ENCODE measurements at places on chromosomes 12 and 14. TPM values are rescaled to one million over a fixed set of nuclear protein-coding genes. Genes with fewer than 3 reads are reported as not detected.

DNA sequence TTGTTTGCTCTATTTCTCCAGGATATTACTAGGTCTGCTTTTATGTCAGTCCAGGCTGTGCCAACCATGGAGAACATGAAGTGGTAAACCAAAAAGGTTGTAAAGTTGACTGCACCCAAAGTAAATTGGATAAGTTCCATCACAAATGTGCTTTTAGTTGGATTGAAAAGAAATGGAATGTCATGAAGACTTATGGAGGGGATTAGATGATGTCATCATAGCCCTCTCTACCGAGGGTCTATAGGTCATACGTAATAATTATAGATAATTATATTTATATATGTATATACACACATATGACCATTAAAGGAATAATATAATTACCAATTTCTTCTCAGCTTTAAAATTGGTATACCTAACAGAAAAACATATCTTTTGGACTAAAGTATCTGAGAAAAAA, 714.9 kb downstream of the NOVA1 start:
- no peak for DNase-seq

Gene L3HYPDH
- polyA plus RNA-seq, result 67.4 TPM

GRCh38 chr12:121543786-121544185, 37.0 kb downstream of the KDM2B start:
- no peak for DNase-seq

DNA sequence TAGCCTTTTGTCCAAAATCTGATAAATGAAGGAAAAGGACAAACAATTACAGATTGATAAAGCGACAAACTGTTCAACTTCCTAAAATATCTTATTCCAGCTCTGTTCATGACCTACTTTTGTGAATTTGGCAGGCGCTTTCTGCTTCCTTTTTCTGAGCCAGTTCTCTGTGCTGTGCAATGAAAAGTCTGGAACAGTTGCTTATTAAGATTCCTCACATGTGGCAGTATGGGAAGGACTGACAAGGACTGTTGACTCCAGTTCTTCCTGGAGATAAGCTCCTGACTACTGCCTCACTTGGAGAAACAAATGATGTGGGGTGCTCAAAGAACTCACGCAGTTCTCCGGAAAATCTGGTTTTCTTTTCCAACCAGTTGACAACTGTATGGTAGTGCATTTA, 58.3 kb upstream of the ANP32D start:
- no peak for DNase-seq

- DNase-seq, result peak; percentile 88
These were observed 1.3 kb downstream of the ZC3H10 start for GRCh38 chr12:56119361-56119796.

GRCh38 chr12:124506145-124506831, 61.1 kb downstream of the NCOR2 start:
- DNase-seq, result no peak

GRCh38 chr12:116529686-116530085, 29.5 kb upstream of the MAP1LC3B2 start:
- DNase-seq, result no peak

Gene SLC6A13
- 48.9 TPM for polyA plus RNA-seq

DNA sequence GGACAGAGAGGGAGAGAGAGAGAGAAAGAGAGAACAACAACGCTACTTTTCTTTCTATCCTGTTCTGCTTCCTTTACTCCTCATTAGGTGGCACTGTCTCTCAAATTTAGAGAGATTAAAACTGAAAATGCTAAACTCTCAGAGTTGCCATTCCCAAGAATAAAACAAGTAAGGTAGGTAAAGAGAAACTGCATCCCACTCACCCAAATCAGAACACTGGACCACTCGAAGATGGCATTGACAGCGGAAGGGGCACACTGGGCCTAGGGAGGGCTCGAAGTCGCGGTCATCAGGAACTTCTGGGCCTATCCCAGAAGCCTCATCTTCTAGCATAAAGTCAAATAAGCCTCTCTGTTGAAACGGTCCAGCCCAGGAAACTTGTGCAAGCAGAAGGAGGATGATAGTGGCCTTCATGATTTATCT, 4.5 kb downstream of the DCN start:
- no peak for DNase-seq

DNA sequence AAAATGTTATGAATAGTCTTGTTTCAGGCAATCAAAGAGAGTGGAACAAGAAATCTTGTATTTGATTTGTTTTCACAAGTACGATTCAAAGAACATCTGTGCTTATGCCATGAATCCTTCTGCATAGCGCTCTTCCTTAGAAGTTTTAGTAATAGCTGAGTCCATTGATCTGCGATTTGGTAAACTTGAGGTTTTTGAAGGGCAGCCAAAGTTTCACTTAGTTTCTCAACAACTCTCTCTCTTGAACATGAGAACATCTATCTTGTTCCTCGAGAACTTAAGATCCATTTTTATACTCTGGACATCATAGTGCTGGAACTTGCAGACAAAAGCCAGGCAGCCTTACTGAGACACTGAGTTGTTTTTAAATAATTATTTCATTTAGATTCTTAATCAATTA, 96.2 kb upstream of the USP15 start:
- DNase-seq, result no peak

DNA sequence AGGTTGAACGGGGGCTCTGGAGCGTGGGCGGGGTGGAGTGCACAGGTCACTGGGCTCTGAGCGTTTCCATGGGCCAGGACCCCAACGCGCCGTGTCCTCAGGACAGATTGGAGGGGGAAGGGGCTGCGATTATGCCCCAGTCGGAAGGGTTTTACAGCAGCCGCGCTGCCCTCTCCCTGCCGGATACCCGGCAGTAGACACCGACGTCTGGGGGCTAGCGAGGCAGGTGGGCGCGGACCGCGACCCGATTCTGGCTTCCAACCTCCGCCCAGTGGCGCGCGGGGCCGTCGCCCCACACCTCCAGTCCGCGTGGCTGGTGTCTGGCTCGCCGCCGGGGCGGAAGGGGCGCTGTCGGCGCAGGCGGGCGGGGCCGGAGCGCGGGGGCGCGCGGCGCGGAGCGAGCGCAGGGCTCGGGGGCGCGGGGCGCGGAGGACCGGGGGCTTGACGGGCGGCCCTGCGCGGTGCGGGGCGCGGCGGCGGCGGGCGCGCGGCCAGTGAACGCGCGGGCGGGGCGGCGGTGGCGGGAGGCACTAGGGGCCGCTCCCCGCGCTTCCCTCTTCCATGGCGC, 2.4 kb upstream of the KIF26A start:
- no peak for DNase-seq

Gene STAB2
- polyA plus RNA-seq, result 1.9 TPM

- DNase-seq, result no peak
These were observed 225.2 kb downstream of the C12orf75 start for GRCh38 chr12:105555556-105556295.

Gene AKAP6
- 2.9 TPM for polyA plus RNA-seq

Gene SEL1L
- 89.2 TPM for polyA plus RNA-seq

DNA sequence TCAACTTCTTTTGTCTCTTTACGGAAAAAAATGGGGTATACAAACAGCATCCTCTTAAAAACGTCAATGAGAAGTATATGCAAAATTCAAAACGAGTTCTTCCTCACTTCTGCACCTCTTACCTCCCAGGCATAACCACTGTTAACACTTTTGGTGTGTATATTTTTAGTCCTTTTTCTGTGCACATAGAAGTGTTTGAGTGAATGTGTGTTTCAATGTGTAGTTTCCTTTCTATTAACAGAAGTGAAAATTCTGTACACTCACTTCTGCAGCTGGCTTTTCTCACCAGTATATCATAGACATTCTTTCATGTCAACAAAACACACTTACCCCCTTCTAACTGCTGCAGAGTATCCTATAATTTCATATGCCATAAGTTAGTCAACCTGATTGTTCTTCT, 5.4 kb downstream of the UBR7 start:
- DNase-seq, result no peak

Gene RTN1
- polyA plus RNA-seq, result 3.9 TPM

GRCh38 chr12:52007982-52008510, 1.3 kb downstream of the TAMALIN start:
- no peak for DNase-seq

DNA sequence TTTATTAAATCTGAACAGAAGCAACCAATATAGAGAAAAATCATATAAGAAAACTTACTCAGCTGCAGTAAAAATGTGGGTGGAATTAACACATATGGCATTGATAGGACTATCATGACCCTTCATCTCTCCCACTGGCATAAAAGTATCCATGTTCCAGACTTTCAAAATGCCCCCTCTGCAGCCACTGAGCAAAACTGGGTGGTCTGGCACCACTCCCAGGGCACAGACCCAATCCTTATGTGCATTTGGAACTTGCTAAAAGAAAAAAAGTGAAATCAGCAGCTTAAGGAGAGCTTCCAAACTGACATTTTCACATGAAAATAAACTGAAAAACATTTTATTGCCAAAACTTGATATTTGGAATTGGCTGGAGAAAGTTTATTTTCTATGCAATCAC, 141.5 kb downstream of the KIF21A start:
- DNase-seq, result no peak

GRCh38 chr12:6540181-6540877, 6.0 kb downstream of the GAPDH start:
- peak; percentile 87 for DNase-seq

- no peak for DNase-seq
These were observed 390.6 kb upstream of the TBX3 start for GRCh38 chr12:115074617-115075016.

Gene CEBPE
- 0.08 TPM for polyA plus RNA-seq

DNA sequence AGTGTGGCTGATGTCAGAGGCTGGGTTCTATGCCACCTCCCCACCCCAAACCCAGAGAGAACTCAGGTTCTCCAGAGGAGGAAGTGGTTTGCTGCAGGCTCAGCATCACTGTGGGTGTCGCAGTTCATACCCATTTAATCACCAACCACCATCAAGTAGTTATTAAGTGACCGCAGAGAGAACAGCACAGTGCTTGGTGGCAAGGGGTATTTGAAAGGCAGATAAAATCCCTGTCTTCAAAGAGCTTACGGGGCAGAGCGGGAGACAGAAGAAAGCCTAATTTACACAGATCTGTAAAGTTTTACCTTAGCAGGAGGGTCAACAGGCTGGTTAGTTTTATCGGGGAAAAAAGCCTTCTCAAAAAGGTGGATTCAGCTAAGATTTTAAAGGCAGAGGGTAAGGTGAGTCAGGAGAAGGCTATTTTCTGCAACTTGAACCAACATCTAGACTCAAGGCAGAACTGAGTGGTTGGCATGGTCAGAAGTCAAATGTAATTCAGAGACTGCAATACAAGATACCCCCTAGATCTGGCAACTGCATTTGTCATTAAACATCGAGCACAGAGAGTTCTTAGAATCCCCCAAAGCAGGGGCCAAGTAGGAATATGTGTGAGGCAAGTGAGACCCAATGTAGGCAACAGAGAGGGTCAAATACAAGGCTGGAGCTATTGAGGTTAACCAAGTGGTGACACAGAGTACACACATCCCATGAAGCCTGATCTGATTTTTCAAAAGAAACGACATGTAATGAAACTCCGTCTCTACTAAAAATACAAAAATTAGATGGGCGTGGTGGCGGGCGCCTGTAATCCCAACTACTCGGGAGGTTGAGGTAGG, 13.2 kb downstream of the PXN start:
- DNase-seq, result no peak

DNA sequence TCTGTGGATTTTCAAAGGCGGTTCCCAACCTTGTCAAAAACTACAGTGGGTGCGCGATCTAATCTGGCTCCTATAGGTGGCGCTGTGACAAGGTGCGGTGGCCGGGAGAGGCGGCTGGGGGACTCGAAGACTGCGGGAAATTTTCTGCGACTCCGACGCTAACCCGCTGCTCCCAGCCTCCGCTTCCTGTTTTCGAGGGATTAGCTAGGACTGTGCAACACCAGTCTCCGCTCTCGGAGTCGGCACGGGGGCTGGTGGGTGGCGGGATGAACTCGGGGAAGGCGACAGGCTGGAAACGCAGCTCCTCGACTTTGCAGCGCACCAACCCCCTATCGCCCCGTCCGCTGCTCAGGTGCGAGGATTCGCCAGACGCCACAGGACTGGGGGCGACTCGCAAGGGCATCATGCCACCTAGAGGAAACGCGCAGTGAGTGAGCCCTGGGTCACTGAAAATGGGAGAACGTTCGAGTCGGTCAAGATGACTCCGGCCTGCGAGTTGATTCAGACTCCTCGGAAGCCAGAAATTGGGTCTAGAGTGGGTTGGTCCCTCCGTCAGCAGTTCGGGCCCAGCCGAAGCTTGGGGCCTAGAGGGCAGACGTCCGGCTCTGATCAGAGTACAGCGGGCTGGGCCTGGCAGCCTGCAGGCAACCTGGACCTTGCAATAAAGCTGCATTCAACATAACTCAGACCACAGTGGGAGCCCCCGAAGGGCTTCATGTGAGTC, 5.5 kb upstream of the PAX9 start:
- DNase-seq, result peak; percentile 64

Gene FBXW8
- 23.8 TPM for polyA plus RNA-seq

Gene MAP3K9
- 5.9 TPM for polyA plus RNA-seq

- no peak for DNase-seq
These were observed 679.5 kb downstream of the C12orf50 start for GRCh38 chr12:87349681-87350080.

Gene SETD1B
- 15.4 TPM for polyA plus RNA-seq

DNA sequence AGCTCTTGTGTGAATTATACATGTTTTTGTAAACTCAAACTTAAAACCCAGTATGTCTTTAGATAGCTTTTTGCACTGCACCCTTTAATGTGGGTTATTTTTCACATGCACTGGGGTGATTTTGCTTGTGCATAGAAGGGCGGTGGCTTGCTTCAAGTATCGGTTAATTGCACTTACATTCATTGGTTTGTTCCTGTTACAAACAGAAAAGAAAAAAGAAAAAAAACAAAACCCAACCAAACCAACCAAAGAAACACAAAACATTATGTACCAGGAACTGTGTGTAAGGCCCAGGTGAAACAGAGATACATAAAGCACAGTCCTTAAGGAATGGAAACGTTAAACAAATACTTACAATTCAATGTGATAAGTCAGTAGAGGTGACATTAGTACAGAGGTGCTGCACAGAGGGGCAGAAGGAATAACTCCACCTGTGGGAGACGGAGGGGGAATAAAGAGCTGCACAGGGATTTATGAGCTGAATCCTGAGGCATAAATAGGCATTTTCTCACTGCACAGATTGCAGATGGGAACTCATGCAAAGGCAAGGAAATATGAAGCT, 151.4 kb downstream of the KTN1 start:
- no peak for DNase-seq

DNA sequence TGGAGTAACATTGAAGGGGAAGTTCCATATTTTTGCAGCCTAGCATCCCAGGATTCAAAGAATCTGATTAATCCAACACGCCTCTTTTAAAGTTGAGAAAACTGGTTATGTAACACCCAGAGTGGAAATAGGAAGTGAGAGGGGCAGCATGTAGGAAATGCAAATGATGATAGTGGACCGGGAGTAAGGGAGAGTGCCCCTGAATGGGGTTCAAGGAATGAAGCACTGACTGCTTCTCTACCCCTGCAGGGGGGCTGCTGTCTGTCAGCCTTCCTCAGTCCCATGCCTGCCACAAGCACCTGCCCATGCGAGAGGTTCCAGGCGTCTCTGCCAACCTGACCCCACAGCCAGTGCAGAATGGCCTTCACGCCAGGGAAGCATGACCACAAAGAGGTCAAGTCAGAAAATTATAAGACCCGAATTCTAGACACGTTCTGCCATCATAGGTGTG, 126.5 kb upstream of the CCND2 start:
- no peak for DNase-seq
